Glutamatergic neuron (in vitro differentiated cells): ENCODE measurements at places on chromosomes 3 and 15. TPM values are rescaled to one million over a fixed set of nuclear protein-coding genes. Genes with fewer than 3 reads are reported as not detected.

SLC22A14 gene
- total RNA-seq, result 0.93 TPM

CLRN1 gene
- total RNA-seq, result not detected

GHSR gene
- total RNA-seq, result not detected

TMEM266 gene
- total RNA-seq, result 1.3 TPM

DNA sequence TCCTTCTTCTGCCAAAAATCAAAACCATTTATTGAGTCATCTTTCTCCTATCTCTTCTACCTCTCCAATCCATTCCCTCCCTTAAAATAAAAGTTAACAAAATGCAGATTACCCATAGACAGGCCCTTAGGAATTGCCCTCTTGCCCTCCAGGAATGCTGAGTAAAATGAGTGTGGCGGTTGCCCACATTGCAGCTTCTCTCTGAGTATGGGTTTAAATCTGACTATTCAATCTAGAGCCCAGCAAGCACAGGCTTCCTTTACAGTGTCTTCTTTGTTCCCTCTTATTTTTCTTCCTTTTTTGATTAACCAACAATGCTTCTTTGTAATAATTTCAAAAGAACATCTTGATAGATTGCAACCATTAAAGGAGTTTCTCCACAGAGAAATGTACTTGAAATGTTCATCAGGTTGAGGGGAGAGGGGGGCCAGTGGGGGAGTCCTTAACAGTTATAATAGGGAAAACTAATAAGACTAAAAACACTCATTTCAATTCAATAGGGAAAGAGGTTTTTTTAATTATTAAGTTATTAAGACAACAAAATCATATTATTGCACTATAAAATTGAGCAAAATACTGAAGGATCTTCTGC lies 135.3 kb upstream of the LMCD1 start:
- H3K4me1 ChIP-seq, result peaks cover 4% of the 10 kb centered on the region
- H3K27ac ChIP-seq, result no peak overlapping the region
- H3K4me3 ChIP-seq, result no peak overlapping the region
- no peaks in the 10 kb centered on the region for H3K36me3 ChIP-seq
- peaks cover 2% of the 10 kb centered on the region for H3K27me3 ChIP-seq

DNA sequence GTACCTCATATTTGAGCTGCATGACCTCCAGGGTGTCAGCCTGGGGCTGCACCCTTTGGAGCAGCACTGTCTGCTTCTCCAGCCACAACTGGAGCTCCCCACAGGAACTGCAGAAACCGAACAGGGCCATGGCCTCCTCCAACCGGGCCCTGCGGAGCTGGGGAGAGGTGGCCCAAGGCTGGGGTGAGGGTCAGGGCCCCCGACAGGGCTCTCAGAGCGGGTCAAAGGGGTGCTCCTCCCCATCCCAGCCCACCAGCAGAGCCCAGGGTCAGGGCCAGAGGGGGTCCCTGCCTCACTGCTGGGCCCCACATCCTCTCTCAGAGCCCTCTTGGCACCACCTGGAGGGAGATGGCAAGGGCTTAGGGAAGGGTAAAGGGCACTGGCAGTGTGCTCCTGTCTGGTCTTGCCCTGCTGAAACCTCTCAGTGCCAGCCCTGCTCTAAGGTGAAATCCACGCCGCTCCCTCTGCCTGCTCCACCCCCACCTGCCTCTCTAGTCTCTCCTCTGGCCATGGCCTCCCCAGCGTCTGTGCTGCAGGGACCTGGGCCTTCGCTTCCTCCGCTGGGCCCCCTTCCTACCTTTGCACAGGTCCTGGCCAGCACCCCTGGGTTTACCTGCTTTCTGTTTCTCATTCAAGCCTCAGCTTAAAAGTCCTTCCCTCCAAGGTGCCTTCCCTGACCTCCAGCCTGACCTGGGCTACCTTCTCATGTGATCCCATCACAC lies 13.5 kb downstream of the SPTBN5 start:
- H3K27ac ChIP-seq, result no peak overlapping the region
- H3K36me3 ChIP-seq, result peaks cover 12% of the 10 kb centered on the region
- no peak for DNase-seq
- peaks cover 1% of the 10 kb centered on the region for H3K4me1 ChIP-seq

GRCh38 chr3:149481056-149481455 lies 6.6 kb downstream of the TM4SF4 start:
- H3K4me1 ChIP-seq, result peaks cover 7% of the 10 kb centered on the region
- no peak overlapping the region for H3K27ac ChIP-seq
- no peaks in the 10 kb centered on the region for H3K27me3 ChIP-seq
- H3K4me3 ChIP-seq, result no peak overlapping the region

GRCh38 chr3:132623646-132624045 lies 26.6 kb downstream of the ACKR4 start:
- H3K27ac ChIP-seq, result no peak overlapping the region
- H3K4me3 ChIP-seq, result no peak overlapping the region
- H3K4me1 ChIP-seq, result no peaks in the 10 kb centered on the region
- no peak for DNase-seq

GRCh38 chr3:146655333-146655996 lies 50.3 kb upstream of the PLSCR5 start:
- no peaks in the 10 kb centered on the region for H3K27me3 ChIP-seq
- no peak overlapping the region for H3K27ac ChIP-seq
- peaks cover 10% of the 10 kb centered on the region for H3K4me1 ChIP-seq
